Suppressor macrophage (primary cell): ENCODE measurements at places on chromosomes 7 and 10.
A peak's percentile ranks its signal among the peaks of the same experiment; 100 is the strongest.

GRCh38 chr10:112658900-112659638 is 212.1 kb downstream of the VTI1A start:
- DNase-seq: no peak

DNA sequence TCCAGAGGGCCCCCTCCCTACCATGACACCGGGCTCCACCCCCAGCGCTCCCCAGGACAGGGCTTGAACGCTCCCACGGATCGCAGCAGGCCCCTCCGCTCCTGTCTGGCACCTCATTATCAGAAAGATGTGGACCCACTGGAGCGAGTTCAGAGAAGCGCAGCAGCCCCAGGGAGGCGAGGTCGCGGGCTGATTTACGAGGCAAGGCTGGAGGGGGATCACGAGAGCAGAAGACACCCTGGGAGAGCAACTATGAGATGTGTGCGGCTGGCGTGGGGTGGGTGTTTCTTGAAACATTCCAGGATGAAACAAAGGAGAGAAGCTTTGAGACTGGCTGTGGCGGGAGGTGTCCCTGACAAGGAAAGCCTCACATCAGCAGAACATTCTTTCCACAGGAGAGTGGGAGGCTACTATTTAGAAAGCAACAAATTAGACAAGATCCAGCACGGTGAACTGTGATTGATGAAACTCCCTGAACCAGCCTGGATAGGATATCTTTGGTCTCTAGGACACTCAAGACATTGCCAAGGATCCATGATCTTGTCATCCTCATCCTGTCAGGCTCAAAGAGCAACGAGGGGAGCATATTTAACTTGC is 66.0 kb downstream of the JCAD start:
- no peak for DNase-seq

- no peak for DNase-seq
Measured at GRCh38 chr10:25492040-25492439, 317.2 kb downstream of the GPR158 start.

- no peak for DNase-seq
Measured at GRCh38 chr7:34155220-34155908, 250.0 kb downstream of the BMPER start.

DNA sequence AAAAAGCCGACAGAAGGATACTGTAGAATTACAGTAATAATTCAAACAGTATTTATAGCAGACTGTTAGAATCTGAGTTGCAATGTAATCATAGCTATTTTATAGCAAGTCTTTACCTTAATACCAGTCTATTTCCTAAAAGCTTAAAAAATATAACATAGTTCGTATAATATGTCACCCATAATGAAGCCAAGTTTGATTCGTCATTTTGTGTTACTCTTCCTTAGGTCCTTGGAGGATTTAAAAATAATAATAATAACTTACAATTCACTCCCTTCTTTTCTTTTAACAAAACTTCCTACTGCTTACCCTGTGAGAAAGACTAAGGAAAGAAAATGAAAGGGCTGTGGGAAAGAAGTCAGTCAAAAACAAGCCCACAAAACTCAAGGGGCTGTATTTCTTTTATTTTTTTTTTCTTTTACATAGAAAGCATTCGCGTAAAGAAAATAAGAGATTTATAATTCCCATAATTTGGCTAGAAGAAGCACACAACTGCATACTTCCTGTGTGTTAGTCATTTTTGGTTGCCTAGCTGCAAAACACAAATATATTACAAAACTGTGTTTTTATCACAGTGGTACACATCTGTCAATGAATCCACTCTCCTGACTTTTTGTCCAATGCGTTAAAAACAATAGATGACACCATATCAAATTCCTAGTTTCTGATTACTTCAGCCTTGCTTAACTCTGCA is 187.2 kb upstream of the CELF2 start:
- peak; percentile 8 for DNase-seq

GRCh38 chr10:49318755-49319154 is 19.8 kb downstream of the C10orf71 start:
- DNase-seq: no peak

GRCh38 chr10:103560886-103561285 is 67.4 kb downstream of the NEURL1 start:
- no peak for DNase-seq

DNA sequence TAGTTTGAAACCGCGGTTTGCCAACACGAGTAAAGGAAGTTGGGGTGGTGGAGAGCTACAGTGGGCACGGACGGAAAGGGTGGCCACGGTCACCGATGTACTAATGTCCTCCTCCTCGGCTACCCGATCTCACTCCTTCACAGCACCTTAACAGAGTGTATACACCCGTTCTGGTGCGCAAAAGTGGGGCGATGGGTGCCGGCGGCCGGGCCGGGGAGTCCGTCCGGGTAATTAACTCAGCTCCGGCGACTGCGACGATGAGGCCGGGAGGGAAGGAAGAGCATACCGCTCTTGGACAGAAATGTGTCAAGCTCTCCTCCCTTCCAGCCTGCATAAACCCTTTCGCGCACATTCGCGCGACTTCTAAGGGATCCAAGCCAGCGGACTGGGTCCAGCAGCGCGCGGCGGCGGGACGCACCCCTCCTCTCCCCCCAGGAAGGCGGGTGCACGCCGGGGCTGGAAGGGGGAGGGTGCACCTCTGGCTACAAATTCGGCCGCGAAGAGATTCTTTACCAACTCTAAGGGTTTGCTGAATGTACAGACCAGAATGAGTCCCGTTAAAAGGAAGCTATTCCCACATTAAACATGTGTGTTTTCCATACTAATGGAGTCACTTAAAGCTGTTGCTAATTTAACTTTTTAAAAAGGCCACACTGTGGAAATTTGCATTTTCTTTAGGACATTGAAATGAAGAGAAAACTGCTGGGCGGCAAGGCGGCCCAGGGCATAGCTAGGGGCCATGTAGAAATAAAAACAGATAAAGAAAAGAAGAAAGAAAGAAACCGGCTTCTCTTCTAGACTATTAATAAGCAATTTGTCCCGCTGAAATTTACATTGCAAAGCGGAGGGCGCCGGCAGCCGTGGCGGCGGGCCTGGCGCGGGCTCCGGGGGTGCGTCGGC is 6.6 kb upstream of the EBF3 start:
- DNase-seq: no peak

DNA sequence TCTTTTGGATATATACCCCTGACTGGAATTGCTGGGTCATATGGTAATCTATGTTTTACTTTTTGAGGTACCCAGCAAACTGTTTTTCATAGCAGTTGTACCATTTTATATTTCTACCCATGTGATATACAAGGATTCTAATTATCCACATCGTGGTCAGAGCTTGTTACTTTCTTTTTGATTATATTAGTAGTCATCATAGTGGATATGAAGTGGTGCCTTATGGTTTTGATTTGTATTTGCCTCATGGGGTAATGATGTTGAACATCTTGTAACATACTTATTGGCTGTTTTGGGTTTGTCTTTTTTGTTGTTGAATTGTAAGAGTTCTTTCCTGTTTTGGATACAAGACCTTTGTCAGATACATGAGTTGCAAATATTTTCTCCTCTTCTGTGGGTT is 51.7 kb downstream of the MAPK8 start:
- no peak for DNase-seq

GRCh38 chr7:42947521-42947920 is 15.3 kb downstream of the MRPL32 start:
- no peak for DNase-seq

GRCh38 chr10:73791871-73792400 is 6.5 kb downstream of the ZSWIM8 start:
- no peak for DNase-seq

DNA sequence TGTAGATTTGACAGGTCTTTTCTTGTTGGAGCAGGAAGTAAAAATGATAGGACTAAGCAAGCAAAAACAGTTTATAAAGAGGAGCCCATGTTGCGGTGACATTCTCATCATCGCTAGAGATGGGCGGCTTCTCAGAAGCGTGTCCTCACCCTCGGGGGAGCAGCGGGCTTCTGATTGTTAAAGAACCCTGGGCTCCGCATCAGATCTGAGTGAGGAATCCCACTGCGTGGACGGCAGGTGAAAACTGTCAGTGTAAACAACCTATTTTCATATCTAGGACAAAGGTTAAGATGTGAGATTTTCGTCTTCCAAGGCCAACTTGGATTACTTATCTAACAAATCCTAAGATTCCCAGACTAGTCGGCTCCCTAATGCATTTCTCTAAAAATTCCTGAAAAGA is 177.6 kb downstream of the ADARB2 start:
- DNase-seq: no peak

DNA sequence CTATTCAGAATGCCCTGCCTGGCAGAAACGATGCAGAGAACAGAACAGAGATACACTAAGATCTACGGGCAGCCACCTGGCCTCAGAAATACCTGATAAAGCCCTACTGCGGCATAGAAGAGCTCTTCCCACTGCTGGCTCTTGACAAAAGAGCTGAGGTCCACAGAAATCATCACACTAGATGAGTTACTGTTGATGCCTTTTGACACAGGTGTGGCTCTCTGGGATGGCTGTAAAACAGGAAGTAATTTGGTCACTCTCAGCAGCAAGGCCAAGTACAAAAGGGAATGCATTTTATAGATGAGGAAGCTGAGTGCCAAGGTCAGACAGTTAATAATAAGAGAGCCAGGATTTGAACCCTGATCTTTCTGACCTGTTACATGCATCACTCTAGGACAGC is 35.0 kb upstream of the ACSL5 start:
- DNase-seq: no peak

- DNase-seq: no peak
Measured at GRCh38 chr10:79985481-79986072, 36.7 kb upstream of the SFTPD start.

GRCh38 chr7:46651561-46652088 is 730.6 kb upstream of the IGFBP3 start:
- no peak for DNase-seq

DNA sequence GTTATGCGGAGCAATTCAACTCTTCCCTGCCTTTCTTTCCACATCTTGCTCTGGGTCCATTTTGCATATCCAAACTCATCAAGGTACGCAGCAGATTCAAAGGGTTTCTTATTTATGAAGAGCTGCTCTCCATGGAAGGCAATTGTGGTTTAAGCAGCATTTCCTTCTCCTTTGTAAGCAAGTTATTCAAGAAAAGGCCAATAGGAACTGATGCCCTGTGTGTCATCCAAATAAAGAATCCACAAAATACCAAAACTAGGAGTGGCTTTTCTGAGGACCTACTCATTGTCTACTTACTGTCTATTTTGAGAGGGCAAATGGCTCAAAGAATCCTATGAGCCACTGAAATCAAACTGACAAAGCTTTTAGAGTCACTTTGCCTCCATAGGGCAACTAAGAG is 253.1 kb downstream of the PTEN start:
- peak; percentile 70 for DNase-seq

GRCh38 chr10:1347962-1348772 is 292.0 kb downstream of the WDR37 start:
- DNase-seq: no peak

DNA sequence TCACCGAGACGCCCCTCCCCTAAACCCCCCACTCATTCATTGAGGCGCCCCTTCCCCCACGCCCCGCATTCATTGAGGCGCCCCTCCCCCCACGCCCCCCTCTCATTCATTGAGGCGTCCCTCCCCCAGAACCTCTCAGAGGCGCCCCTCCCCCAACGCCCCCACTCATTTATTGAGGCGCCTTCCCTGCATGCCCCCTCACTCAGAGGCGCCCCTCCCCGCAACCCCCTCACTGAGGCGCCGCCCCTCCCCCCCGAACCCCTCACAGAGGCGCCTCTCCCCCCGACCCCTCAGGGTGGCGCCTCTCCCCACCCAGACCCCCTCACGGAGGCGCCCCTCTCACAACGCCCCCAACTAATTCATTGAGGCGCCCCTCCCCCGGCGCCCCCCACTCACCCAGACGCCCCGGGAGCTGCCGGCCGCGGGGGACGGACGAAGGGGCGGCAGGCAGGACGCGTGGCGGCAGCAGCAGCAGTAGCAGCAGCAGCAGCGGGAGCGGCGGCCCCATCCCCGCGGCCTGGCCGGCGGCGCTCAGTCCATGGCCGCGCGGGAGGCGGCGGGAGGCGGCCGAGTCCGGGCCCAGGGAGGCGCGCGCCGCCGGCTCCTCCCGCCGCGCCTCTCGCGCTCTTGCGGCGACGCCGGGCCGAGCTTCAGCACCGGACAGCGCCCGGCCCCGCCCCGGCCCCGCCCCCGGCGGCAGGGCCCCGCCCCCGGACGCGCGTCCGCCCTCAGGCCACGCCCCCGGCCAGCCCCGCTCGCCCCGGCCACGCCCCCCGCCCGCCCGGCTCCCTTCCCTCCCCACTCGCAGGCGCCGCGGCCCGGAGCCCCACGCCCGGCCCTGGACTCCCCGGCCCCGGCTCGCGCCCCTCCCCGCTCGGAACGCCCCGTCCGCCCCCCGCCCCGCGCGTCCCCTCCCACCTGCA is at the start of gene PTPRN2:
Gene PTPRN2 (minus strand): TSS at position 662 of the 923 bp plus-strand sequence.
- peak; percentile 73 for DNase-seq

GRCh38 chr10:93390306-93391090 is 91.6 kb downstream of the MYOF start:
- DNase-seq: peak; percentile 58

DNA sequence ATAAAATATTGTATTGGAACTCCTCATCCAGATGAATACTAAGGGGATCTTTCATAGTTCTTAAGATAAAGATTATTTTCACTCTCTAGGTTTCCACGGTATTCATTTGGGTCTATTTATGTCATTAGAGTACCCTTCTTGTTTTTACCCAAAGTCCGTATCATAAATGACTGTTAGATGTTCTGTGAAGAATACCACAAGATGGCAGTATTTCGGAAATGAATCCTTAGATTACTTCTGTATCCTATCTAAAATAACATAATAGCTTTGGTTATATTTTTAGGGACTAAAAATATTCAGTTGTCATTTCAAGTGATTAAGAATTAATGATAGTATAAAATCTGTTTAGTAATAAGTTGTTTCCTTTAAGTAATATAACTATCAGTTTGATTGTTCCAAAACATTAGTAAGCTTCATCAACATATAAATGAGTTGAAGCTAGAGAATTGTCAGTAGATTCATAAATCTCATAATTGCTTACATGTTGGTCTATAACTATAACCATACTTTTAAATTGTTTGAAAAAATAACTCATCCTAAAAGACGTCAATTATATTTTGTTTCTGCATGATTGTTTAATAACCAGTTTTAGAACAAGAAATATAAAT is 337.5 kb upstream of the KCND2 start:
- no peak for DNase-seq
